HepG2 (cell line): ENCODE measurements at places on chromosomes 3 and 15. TPM values are rescaled to one million over a fixed set of nuclear protein-coding genes. Genes with fewer than 3 reads are reported as not detected.

GRCh38 chr3:138441256-138441655 is 6.8 kb downstream of the ESYT3 start:
- DNase-seq, result no peak

DNA sequence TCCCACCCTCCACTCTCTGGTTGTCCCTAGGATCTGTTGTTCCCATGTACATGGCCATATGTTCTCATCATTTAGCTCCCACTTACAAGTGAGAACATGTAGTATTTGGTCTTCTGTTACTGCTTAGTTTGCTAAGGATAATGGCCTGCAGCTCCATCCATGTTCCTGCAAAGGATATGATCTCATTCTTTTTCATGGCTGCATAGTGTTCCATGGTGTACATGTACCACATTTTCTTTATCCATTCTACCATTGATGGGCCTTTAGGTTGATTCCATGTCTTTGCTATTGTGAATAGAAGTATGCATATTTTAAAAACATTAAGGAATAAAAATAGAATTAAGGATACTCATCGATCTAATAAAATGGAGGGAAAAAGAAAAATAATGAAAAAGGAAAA is 278.4 kb downstream of the MBNL1 start:
- no peak for DNase-seq

GRCh38 chr3:171809611-171809860 is 747 bp downstream of the PLD1 start:
- peak; percentile 70 for DNase-seq

DNA sequence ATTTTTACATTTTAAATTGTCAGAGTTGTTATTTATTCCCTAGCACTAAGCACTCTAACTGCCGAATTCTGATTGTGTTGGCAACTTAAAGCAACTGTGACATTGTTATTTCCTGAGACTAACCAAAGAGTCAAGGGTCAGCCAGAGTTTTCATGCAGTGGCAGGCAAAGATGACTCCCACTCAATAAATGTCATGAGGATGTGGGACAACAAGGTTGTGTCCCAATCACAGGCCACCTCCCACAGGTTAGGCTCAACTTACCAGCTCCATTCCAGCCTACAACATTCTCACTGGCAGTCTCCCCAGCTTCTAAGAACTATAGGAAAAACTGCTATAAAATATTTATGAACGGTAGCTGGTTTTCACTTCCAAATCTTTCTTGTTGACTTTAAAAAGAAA is 80.1 kb downstream of the RSL24D1 start:
- DNase-seq, result no peak

Gene DALRD3
- 31.7 and 36.5 TPM in 2 replicates for polyA plus RNA-seq

Gene VEPH1
- not detected in 2 replicates for polyA plus RNA-seq

- DNase-seq, result no peak
These were observed 6.1 kb downstream of the RASSF1 start for GRCh38 chr3:50334339-50335075.

Gene LRRC2
- 0.51 and 0.58 TPM in 2 replicates for polyA plus RNA-seq

DNA sequence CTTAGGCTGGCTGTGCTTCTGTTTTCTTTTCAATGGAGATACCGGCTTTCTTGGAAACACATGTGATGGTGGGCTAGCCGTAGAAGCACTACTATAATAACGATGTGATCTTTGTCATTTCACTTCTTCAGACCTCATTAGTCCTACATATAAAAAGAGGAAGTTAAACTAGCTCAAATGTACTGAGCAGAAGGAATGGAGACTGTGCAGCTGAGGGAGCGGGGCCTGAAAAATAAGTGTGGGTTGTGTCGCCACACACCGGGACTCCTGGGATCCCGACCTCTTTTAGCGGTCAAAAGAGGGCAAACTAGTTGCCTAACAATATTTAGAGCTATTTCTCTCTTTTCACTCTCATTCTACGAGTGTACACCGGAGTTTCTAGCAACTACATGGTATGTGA is 1.0 kb upstream of the RNF7 start:
- no peak for DNase-seq

Gene ERICH6
- 0.03 TPM in 1 of 2 replicates, not detected in the other for polyA plus RNA-seq

DNA sequence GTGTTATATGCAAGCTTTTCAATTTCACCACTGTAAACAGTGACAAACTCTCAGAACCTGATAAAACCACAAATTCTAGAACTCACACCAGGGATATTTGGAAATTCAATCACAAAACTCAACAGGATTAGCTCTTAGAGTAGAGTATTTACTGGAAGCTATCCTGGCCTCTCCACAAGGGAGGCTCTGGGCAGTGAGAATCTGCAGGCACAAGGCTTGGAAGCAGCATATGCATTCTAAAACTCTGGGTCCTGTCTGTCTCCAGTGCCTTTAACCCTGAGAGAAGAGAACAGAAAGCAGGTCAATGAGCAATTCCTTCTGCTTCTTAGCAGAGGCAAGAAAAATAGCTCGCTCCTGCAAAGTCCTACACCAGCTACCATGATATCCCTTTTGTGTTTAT is 23.4 kb downstream of the PLSCR4 start:
- no peak for DNase-seq

GRCh38 chr3:33936171-33936920 is 137.9 kb downstream of the PDCD6IP start:
- DNase-seq, result no peak

DNA sequence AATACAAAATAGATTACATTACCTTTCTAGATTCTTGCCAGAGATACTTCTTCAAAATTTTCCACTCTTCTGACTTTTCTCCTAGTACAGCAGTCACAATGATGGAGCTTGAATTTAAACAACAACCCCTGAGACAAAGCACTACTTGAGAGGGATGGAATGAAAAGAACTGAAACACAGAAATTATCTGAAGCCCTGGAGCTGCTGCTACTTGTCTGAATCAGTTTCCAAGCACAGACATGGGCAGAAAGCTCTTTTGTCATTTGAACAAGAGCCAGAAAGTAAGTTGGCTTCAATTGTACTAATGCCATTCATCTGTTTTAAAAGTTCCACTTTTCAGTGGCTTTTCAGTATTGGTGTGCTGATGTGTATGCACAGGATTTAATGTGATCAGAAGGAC is 718.5 kb upstream of the ARPP21 start:
- no peak for DNase-seq

- DNase-seq, result no peak
These were observed 67.6 kb downstream of the HES1 start for GRCh38 chr3:194203482-194204041.
